ENCODE measurements at places on chromosomes 1 and 21. TPM values are rescaled to one million over a fixed set of nuclear protein-coding genes. Genes with fewer than 3 reads are reported as not detected.

DNA sequence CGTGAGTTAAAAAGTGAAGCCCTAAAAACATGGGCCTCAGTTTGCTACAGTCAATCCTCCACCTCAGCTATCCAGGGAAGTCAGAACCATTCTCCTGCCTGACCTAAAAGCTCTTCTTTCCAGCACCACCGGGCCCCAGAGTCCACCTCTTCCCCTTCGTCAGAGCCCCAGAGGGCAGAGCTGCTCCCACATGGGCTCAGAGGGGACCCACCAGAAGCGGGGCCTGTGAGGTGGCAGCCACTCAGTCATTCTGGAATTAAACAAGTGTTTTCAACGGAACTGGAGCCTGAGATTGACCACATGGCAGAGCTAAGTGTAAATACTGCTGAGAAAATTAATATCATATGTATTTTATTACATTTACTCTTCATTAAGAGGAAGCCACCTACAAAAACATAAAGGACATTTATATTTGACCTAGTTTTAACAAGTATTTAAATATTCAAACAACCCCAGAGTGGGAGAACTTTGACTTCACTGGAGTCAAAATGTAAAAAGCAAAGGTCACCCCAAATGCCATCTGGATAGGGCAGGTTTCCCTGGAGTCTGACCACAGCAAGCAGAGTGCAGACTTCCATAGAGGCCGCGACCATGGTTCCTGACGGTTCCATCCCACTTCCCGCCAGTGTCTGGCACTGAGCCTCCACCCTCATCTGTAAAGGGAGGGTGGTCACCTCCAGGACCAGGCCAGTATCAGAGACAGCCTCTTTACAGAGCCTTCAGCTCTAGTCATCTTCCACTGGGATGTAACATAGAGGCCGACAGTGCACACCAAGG lies 1.8 kb downstream of the SUMO3 start:
- no peak for DNase-seq

DNA sequence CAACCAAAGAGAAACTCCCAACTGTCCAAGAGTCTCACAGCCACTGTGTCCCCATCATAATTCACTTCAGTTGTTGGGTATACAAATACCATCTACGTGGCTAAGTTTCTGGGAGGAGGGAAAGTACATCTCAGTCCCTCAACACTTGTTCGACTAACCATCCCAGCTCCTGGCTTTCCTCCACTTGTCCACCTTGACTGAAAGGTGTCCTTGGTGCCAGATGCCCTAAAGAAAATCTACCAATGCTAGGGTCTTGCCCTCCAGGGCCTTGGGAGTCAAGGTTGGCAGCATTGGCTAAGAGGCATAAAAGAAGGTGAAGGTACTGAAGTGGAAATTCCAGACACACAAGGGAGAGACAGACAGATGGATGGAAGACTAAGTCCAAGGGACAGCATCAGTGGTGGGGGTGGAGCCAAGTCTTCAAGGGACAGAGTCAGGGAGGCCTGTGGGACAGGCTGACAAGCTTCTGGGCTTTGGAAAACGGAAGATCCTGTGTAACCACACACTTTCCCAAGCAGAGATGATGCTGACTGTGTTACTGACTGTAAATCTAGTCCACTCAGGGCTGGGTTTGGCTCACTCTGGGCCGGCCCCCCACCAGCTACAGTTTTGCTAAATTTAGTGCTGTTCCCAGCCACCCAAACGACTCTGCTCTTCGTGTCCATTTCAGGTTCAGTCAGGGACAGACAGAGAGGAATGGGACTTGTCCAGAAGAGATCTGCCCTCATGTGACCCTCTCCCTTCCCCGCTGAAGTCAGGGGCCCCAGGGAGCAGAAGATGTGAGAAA lies 60.1 kb downstream of the CD34 start:
- DNase-seq, result no peak

- DNase-seq, result no peak
Observed at GRCh38 chr1:48691429-48692001, 85.2 kb downstream of the BEND5 start.

GRCh38 chr1:17119076-17119772 lies at the start of gene PADI2:
PADI2 (minus strand) TSS chr1:17119451; CDS start chr1:17119371, 80 bp downstream.
- DNase-seq, result no peak

GRCh38 chr1:10901891-10902805 lies 105.7 kb upstream of the CASZ1 start:
- DNase-seq, result no peak

DNA sequence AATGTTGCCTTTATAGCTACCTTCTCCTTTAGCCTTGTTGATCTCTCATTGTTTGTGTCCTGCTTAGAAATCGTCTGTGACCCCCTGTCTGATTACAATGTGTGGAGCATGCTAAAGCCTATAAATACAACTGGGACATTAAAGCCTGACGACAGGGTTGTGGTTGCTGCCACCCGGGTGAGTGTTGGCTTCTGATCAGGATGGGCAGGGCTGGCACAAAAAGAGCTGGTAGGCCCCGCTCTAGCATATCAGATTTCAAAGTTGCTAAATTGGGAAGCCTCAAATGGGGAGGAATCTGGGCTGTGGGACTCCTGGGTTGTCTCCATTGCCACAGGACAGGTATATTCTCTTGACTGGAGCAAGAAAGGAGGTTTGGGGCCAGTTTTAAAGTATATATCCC lies 8.4 kb downstream of the NCSTN start:
- DNase-seq, result no peak

- DNase-seq, result no peak
Observed at GRCh38 chr1:230139741-230140140, 72.7 kb downstream of the GALNT2 start.

DNA sequence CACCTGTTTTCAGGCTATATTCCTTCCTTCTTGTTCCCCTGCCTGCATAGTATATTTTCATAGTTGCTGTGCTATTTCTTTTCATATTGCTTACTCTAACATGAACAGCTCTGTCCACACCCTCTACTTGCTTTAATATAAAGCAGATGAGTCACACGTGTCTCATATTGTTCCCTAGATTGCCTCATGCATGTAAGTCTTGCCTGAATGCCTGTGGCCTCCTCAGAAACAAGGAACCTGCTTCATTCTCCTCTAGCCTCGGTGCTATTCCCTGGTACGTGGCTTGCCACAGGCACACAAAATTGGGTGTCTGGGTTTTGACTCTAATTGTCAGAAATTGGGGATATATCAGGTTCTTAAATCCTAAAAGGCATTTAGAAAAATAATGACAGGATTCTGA lies 16.5 kb upstream of the PKP1 start:
- DNase-seq, result no peak

- no peak for DNase-seq
Observed at GRCh38 chr1:21617126-21617738, 51.9 kb downstream of the RAP1GAP start.

DNA sequence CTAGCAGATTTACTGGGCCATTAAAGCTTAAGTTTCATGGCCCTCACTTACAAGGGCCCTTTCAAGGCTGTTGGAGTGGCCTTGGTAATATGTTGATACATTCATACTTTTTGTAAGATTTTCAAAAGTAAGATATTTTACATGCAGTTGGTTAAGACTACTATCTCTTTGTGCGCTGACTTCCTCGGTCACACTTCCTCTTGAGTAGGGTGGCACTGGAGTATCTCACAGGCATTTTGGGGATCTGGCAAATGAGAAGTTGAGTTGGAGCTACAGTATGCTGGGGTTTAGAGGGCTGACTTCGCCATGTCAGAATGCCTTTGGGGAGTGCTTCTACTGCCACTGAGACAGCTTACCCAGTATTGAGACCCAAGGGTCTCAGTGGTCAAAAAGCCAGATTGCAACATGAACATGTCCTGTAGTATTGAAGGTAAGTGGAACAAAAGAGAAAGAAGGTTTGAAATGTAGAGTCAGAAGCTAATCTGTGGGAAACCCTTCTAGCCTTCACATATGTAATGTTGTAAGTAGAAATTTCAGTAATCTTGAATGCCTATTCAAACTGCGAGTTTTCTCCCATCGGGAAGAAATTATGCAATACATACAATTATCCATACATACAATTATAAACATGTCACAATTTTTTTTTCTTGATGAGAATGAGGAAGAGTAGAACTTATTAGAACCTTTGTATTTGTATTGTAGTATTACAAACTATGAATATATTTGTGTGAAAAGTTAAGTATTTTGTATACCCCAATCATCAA lies 32.3 kb upstream of the RALGPS2 start:
- no peak for DNase-seq

- no peak for DNase-seq
Observed at GRCh38 chr1:152906023-152906565, 2.3 kb upstream of the IVL start.

GRCh38 chr21:29481641-29482040 lies 182.9 kb downstream of the BACH1 start:
- DNase-seq, result no peak

GRCh38 chr1:8115769-8116167 lies 89.7 kb upstream of the ERRFI1 start:
- DNase-seq, result no peak

The CELSR2 gene
- total RNA-seq, result 2.6 TPM

The TMEM35B gene
- total RNA-seq, result 54.2 TPM

The ARTN gene
- 0.41 TPM for total RNA-seq

The TMPRSS15 gene
- total RNA-seq, result not detected

The AKR7A3 gene
- total RNA-seq, result 0.86 TPM

The LENEP gene
- total RNA-seq, result 1.1 TPM

The CNKSR1 gene
- 4.5 TPM for total RNA-seq

All from CD4-positive, alpha-beta memory T cell (primary cell).